Esophagus squamous epithelium (tissue), 5 donors: ENCODE measurements at places on chromosomes 2 and 18.

GRCh38 chr18:60556326-60556725 lies 183.8 kb upstream of the MC4R start:
- DNase-seq, result no peak

- no peak for DNase-seq
Observed at GRCh38 chr2:126963390-126963789, 64.7 kb downstream of the TEX51 start.

- no peak for DNase-seq
Observed at GRCh38 chr2:222608081-222608480, 47.8 kb downstream of the FARSB start.

DNA sequence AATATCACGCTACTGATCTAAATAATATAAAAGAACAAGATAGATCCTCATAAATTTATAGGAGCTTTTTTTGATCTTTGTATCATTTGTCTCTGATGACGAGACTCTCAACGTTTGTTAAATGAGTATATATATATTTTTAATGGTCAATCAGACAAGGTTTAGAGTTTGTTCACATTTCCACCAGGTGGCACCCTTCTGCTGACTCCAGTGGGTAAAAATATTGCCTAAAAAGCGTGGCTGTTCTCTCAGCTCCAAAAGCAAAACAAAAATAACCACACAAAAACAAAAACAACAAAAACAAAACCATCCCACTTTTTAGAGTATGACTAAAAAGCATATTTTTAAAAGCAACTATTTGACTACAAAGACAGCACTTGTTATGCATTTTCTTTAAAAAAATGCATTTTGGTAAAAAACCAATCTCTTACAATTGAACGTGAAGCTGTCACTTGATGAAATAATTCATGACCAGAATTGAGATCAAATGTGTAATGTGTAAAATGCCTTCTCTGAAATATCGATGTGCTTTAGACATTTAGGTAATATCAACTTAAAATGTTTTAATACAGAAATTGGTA lies 723.2 kb downstream of the DPP10 start:
- DNase-seq, result no peak

GRCh38 chr18:80086281-80086680 lies 22.8 kb upstream of the ADNP2 start:
- no peak for DNase-seq

GRCh38 chr2:25309402-25309801 lies 32.3 kb downstream of the DNMT3A start:
- DNase-seq, result no peak

GRCh38 chr2:106192752-106193689 lies 1.1 kb downstream of the UXS1 start:
- no peak for DNase-seq

DNA sequence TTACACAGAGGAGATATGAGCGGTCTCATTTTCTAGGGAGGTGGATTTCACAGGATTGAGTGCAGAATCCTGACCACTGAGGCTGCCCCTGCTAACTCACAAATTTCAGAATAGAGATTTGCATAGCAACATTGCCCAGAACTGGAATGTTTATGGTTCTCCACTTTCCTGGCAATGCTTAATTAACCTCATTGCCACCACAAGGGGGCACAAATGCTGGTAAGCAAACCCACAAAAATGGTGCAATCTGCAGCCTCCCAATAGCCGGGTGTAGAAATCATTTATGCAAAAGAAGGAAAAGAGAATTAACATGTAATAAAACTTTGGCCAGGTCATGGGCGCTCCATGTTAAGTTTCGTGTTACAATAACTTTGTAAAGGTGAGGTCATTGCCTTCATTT lies 112.4 kb downstream of the CYRIA start:
- DNase-seq, result no peak

DNA sequence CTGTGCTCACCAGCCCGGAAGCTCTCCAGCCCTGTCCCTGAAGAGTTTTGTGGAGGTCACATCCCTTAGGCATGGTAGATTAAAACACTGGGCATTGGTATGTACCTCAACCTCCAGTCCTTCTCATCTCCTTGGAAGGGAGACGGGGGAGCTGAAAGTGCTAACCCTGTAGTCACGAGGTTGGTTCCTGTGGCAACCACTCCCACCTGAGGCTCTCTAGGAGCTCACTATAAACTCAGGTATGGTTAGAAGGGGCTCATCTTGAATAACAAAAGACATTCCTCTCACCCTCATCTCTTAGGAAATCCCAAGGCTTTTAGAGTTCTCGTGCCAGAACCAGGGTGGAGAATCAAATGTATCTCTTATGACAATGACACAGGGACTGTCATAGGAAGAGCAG lies 43.0 kb upstream of the MGAT4A start:
- DNase-seq, result no peak

- DNase-seq, result no peak
Observed at GRCh38 chr18:76544511-76545345, 49.7 kb upstream of the ZNF516 start.

GRCh38 chr2:236221798-236222197 lies 42.4 kb downstream of the ASB18 start:
- no peak for DNase-seq

- no peak for DNase-seq
Observed at GRCh38 chr2:71629771-71630453, 176.6 kb downstream of the DYSF start.

GRCh38 chr2:59000796-59001195 lies 759.7 kb upstream of the FANCL start:
- DNase-seq, result no peak

DNA sequence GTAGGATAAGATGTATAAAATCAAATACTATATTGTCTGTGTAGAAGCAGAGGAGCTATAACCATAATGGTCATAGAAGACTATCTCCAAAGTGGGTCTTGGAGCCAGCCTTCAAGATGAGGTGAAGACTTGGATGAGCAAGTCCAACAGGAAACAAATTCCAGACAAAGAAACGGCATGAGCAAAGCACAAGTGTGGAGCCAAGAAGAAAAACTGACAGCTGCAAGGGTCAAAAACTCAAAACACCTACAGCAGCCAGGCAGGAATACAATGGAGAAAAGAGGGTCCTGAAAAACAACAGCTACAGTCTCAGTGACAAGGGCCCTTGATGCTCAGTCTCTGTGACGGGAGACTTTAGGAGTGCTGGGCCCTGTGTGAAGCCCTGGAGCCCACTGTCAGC lies 102.4 kb downstream of the STK39 start:
- no peak for DNase-seq

- no peak for DNase-seq
Observed at GRCh38 chr2:43443282-43443681, 152.6 kb downstream of the THADA start.

DNA sequence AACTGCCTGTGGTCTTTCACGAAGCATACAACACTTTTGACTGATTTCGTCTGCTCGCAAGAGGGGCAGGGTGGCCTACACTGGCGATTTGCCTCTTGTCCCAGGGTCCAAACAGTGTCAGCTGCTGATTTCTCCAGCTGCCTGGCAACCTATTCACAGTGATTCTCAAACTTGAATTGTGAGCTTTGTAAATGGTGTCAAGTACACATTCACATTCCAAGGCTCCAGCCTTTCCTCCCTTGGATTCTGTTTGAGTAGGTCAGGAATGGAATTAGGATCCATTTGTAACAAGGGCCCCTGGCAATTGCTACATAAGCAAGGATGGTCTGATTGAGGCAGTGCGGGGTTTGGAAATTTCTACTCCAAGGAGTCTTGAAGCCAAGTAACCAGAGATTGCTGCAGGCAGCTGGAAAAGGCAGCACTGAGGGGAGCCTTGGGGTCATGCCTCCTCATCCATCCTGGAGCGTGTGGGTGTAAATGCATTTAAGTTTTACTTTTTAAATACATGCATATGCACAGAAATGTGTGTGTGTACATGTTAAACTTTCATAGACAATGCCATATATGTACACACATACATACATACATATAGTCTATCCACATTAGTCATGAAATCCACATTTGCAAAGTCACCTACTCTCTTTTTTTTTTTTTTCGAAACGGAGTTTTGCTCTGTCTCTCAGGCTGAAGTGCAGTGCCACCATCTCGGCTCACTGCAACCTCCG lies 86.8 kb upstream of the UXS1 start:
- no peak for DNase-seq

DNA sequence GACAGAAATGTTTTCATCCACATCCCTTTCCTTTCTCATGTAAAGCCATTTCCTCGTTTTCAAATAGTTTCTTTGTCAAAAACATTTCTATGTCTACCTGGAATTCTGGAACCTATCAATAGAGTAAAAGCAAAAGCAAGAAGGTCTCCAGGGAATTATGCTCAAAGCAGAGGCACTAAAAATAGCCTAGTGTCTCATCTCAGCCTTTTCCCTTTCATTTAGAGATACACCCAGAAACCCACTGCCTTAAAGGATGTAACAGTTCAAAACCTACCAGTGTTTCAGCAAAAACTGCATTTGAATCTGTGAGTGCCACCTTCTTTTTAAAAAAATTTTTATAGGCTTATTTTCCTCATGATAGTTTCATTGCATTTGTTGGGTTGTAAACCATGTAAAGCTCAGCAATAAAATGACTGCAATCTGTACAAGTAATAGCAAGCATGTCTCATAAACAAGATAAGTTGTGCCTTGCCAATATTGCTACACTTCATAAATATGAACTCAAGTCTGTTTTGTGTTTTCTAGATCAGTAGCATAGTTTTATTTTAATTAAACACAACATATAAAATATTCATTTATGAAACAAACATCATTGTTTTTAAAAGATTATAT lies 927.3 kb upstream of the ACVR2A start:
- DNase-seq, result no peak

- no peak for DNase-seq
Observed at GRCh38 chr2:186882511-186883071, 33.6 kb upstream of the ZSWIM2 start.

DNA sequence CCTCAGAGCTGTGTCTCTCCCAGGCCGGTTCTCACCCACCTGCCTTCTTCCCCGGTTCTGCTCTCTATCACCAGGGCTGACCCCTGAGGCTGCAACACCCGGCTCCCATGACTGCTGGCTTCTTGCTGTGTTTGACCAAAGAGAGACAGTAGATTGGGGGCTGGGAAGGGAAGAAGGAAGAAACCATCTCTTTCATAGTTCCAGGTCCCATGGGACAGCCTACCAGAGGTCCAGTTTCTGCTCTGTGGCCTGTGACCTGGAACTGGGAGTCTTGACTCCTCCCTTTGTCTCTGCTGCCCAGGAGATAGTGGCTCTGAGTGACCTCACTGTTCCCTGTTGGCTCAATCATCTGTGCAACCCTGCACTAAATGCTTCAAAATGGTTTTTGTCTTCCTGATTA lies 38.1 kb downstream of the ALPK2 start:
- no peak for DNase-seq
